Renal pelvis (tissue), 12 donors: ENCODE measurements at places on chromosomes 16 and 17.

DNA sequence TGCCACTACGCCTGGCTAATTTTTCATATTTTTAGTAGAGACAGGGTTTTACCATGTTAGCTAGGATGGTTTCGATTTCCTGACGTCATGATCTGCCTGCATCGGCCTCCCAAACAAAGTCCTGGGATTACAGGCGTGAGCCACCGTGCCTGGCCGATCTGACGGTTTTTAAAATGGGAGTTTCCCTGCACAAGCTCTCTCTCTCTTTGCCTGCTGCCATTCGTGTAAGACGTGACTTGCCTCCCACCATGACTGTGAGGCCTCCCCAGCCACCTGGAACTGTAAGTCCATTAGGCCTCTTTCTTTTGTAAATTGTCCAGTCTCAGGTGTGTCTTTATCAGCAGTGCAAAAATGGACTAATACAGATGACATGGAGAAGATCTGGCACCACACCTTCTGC is 4.7 kb upstream of the FLCN start:
- DNase-seq, result no peak

DNA sequence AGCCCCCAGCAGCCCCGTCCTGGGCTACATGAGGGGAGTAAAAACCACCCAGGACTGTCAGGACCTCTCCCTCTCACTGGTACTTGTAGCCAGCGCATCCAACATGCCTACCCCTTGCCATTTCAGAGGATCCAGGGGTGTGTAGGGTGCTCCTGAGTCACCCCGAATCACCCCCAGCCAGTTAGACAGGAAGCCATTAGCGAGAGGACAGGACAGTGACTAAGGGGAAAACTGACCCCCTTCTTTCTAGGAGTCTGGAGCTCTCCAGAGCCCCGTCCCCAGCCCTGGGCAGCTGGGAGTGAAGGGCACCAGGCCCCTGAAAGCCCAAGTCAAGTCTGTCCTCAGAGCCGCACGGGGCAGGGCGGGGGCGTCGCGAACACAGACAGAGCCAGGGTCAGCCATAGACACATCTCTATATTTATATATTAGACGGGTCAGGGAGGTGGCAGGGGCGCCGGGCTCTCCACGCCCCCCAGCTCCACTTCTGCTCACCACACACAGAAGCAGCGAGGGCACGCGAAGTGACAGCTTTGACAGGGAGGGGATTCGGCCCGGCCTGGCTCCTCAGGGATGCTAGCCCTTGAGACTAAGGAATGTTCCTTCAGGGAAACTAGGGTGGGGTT is 485 bp upstream of the GDPD3 start:
- DNase-seq, result no peak

DNA sequence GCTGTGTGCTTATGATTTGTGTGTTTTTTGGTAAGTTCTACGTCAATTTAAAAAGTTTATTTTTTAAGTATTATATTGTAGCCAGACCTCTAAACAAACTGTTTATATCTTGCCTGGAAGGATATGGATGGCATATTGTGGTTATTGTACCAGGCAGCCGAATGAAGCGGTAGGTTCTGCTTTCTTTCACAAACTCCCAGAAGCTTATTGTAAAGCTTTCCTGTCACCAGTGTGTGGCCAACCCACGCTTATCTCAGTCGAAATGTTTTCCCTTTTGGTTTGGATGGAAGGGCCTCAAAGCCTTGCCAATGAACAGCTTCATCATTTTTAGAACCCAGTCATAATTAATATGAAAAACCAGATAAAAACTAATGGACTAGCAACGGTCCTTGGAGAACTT is 53.1 kb downstream of the CYB5B start:
- no peak for DNase-seq

DNA sequence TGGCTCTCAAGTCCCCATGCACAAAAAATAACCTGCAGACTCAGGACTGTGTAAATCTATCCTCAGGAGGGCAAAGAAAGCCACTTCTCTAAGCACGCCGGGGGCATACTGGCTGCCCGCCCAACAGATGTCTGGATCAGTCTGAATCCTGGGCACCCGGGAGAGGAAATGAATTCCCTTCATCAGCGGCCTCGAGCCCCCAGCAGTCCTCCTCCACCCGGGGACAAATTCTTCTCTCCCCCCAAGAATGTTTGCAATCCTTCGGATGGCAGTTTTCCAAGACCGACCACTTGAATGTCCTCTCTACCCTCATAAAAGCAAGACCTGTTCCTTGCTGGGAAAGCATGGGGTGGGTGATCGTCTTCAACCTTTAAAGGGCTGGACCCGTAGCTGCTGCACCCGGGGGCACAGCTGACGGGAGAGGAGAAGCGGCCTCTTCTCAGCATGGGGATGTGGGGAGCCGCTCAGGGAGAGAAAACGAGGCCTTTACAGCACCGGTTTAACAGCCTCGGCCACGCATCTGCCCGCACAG is 9.4 kb upstream of the MAP2K3 start:
- no peak for DNase-seq

- no peak for DNase-seq
Measured at GRCh38 chr16:85944572-85945423, 45.8 kb downstream of the IRF8 start.

DNA sequence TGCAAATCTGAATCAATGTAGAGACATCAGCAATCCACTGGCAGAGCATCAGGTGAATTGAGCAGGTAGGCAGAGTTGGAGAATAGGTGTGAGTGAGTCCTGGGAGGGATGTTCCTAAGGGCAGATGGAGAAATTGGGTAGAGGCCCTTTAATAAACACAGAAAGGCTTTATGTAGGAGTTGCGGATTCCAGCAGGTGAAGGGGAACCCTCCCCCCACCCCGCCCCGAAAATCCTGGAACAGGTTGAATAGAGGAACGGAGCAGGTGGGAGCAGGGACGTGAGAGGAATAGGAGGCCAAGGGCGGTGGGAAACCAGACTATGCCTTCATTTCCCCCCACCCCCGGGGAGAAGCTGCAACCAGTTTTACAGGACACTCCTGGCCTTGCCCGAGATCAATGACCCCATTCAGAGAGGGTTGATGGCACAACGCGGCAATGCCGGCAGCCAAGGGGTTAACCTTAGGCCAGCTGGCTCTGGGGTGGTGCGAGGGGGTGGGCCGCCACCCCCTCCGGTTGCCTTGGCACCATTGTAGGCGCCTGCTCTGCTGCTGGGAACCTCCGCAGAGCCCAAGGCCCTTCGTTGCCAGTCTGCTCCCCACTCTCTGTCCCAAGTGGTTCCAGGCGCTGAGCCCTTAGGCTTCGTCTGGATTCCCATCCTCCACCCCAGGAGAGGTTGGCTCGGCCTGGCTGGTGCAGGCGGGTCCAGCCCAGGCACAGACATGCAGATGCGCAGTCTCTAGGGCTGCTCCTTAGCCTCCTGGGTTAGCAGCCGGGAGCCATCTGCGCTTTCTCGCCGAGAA is 814 bp upstream of the RUNDC3A start:
- DNase-seq, result peak; percentile 48

- no peak for DNase-seq
Measured at GRCh38 chr17:57349541-57350247, 93.4 kb downstream of the MSI2 start.

GRCh38 chr17:39306509-39307212 is 80.9 kb upstream of the STAC2 start:
- no peak for DNase-seq

GRCh38 chr17:32852811-32853210 is 24.1 kb downstream of the MYO1D start:
- DNase-seq, result no peak

- DNase-seq, result peak; percentile 53
Measured at GRCh38 chr17:58337600-58338453, 9.2 kb upstream of the TSPOAP1 start.

GRCh38 chr17:8186446-8186786 is 3.6 kb downstream of the BORCS6 start:
- no peak for DNase-seq

DNA sequence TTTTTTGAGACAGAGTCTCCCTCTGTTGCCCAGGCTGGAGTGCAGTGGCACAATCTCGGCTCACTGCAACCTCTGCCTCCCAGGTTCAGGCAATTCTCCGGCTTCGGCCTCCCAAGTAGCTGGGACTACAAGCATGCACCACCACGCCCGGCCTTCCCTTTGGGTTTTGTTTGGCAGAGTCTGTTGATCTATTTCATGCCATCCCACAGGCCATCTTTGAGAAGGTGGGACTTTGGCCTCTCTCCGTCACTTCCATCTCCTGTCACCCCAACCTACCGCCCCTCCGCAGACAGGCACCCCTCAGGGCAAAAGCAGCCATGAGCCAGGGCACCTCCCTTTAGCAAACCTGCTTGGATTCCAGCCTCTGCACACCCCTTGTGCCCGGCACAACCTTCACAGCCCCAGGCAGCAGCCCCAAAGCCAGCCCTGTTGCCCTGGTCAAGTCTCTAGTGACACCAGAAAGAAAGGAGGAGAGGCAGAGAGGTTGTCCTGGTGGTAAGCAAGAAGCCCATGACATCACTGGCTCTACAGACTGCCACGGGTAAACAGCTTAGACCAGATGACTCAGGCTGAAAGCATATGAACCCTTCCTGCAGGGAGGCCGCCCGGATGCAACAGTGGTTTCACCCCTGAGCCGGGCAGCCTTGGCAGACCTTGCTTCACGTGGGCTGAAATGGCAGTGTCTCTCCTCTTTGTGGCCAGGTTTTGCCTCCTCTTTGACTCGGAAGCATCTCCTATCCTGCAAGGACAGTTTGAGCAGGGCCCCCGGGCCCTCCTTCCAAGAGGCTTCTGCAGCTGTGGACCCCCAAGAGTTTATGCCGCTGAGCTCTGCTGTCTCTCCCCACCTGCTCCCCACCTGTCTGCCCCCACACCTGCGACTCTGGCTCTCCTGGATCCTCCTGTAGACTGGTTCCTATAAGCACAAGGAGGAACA is 8.1 kb upstream of the TIMP2 start:
- no peak for DNase-seq

DNA sequence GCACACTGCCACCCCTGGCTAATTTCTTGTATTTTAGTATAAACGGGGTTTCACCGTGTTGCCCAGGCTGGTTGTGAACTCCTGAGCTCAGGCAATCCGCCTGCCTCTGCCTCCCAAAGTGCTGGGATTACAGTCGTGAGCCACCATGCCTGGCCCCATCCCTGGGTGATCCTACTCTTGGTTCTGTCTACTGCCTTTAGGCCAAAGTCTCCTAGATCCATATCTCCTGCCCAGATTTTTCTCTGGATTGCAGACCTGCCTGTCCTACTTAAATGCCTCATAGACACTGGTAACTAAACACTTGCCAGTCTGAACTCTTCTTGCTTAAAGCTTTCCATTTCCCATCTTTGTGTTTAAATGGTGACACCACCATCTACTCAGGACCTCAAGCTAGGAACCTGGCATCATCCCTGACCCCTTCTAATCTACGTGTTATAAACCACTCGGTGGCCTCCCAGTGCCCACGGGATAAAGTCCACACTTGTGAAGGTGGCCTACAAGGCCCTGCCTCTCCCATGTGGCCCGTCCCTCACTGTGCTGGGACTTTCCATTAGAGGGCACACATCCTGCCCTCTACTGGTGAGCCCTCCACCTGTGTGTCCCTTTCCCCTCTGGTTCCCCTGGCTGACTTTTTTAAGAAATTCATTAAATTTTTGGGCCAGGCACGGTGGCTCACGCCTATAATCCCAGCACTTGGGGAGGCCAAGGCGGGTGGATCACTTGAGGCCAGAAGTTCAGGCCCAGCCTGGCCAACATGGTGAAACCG is 51.1 kb downstream of the USP43 start:
- no peak for DNase-seq

DNA sequence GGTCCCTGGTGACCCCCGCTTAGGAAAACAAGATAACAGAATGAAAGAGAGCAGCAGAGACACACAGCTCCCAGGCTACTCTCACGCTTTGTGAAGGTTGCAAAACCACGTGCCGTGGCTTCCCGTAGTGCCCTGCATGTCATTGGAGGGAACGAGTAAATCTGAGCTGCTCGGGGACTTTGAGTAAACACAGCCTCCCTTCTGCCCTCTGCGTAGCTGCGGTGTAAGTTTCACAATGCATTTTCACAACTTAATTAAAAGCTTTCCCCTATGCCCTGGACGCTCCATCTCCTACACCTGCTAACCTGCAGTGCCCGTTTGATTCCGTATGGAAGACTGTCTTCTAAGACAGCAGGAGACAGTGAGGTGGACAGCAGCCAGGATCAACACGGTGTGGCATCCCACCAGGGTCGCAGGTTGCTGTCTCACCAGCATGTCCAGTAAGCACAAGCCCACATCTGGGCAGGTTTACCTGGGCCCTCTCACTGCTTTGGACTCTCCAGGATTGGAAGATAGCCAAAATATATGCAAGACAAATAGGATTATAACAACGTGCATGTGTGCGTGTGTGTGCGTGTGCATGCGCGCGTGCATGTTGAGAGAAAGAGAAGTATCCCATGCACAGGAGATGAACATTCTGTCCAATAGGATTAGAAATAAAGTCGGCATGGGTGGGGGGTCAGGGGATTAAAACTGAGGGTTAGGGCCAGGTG is 116.4 kb upstream of the RCVRN start:
- peak; percentile 87 for DNase-seq

DNA sequence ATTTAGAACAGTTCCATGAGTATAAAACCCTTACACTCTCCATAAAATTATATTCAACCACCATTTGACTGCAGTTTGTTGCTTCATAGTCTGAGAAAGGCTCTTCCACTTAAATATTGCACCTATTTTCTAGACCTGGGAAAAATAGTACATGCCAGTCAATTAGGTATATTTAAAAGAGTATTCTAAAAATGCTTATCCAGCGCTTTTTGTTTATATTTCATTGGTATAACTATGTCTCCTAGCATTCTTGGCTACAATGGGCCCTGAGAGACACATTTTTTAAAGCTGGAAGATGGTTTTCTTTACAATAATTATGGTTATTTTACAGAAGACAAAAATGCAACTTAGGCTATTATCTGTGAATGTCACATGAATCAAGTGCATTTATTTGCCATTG is 439.4 kb downstream of the KCNJ18 start:
- no peak for DNase-seq

- DNase-seq, result peak; percentile 26
Measured at GRCh38 chr16:9258423-9259051, 167.1 kb downstream of the HAPSTR1 start.

- no peak for DNase-seq
Measured at GRCh38 chr16:74903120-74903519, 81.8 kb downstream of the WDR59 start.

GRCh38 chr16:3963203-3963602 is 82.7 kb upstream of the CREBBP start:
- DNase-seq, result no peak

GRCh38 chr16:8753416-8754054 is 43.9 kb downstream of the TMEM186 start:
- DNase-seq, result no peak

DNA sequence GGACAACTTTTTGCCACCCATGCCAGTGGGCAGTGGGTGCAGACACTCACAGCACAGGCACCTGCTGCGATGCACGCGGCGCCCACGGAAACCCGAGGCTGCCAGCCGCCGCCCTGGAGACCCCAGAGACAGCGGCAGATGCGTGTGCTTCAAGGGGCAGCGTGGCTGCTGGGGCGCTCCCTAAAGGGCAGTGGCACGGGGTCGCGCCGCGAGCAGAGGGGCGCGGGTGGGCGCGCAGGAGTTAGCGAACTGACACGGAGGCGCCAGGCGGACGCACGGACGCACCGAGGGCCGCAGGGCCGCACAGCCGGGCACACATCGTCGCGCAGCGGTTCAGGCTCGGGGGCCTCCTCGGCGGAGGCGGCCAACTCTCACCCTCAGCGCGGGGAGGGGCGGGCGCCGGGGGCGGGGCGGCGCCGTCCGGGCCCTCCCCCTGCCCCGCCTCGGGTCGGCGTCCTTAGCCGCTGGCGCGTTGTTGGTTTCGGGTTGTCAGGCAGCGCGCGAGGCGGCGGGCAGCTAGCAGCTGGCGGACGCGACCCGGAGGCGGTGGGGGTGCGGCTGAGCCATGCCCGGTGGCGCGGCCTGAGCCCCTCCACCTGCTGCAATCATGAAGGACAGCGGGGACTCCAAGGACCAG is at the start of gene KIF19:
KIF19 (plus strand) TSS at position 484 of the 637 bp plus-strand sequence; CDS start at position 608, 124 bp downstream.
- DNase-seq, result peak; percentile 42

- DNase-seq, result no peak
Measured at GRCh38 chr17:28937044-28937729, 14.1 kb downstream of the PHF12 start.
